ENCODE measurements at places on chromosomes 4 and X.

DNA sequence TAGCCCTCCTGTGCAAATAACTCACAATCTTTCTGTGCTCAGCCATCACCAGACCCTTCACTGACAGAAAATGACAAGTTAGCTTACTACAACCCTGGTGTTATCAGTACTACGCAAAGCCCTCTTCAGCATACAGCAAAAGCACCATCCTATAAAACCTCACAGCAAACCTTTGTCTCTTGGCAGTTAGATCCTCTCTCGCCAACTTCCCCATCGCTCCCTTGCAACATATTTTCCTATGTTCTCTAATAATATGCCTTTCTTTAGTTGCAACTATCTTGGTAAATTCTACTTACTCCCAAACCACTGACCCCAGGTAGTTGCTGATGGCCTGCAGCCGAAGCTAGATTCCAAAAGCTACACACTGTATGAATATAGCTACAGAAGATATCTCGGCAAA lies 856.9 kb upstream of the FRG1 start:
- DNase-seq, result no peak

GRCh38 chr4:57148831-57149505 lies 38.8 kb upstream of the IGFBP7 start:
- no peak for DNase-seq

DNA sequence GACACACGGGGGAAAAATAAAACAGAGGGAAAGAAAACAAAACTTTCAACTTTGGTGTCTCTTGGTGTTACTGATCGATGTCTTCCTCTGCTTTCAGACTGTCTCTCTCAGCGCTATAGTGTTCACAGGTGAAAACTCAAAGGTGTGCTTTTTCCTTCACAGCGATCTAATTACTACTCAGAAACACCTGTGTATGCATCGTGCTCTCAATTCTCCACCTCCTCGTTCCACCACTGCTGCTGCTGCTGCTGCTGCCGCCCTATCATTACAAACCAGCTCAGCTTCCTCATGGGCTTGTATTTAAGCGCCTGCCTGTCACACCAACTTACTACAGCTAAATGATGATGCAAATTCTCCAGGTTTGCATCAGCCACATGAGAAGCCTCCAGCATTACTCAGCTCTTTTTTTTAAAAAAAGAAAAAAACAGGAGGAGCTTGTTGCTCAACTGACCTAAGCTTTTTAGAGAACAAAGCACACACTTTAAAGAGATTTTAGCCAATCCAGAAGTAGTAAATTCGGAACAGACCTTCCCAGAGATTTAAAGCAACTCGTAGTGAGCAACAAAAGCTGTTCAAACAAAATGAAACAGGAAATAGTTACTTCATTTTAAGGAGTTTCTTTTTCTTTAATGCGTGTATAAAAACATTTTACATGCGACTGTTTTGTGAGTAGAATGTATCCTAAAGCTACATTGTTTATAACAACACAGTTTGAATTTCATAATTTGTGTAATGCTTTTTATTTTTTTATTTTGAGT lies at the start of gene SLC7A11:
SLC7A11 (minus strand) TSS at position 274 of the 758 bp plus-strand sequence. CDS start 280 bp downstream, outside the sequence.
- no peak for DNase-seq

GRCh38 chrX:130081421-130082045 lies 28.8 kb downstream of the ELF4 start:
- DNase-seq, result no peak

DNA sequence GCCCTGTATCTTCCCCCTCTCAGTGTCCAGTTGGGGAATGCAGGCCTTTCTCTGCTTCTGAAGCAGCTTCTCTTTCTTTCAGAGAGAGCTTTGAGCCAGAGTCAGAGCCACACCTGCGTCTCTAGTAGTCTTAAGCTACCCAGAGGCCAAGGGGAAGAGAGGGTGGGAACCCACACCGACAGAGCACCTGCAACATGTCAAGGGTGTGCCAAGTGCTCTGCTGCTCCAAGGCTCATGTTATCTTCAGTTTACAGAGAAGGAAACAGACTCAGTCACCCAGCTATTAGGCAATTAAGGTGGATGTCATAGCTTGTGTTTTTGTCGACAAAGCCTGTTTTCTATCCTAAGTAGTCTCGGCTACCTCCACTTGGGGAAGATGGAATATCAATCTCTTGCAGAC lies 22.7 kb upstream of the RNF212 start:
- no peak for DNase-seq

- DNase-seq, result no peak
Measured at GRCh38 chr4:167918077-167918476, 174.3 kb upstream of the ANXA10 start.
